AG04450 (cell line): ENCODE measurements at places on chromosomes 7 and 10.

- DNase-seq: no peak
These were observed 79.6 kb upstream of the KAT6B start for GRCh38 chr10:74746813-74747212.

DNA sequence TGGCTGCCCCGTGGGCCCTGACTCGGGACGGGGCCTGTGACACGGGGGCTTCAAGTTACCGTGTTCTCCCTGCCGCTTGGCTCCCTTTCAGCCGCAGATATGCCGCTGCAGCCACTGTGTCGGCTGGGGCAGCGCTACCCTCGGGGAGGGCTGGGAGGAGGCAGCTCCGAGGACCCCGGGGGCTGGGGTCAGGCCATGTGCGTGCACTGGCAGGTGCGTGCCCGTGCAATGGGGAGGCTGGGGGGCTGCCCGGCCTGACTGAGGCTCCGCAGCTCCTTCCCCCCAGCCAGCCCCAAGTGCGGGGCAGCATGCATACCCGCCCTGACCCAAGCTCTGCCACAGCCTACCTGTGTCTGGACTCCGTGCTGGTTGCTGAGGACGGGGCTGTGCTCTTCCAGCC, 29.2 kb downstream of the KNDC1 start:
- DNase-seq: no peak

DNA sequence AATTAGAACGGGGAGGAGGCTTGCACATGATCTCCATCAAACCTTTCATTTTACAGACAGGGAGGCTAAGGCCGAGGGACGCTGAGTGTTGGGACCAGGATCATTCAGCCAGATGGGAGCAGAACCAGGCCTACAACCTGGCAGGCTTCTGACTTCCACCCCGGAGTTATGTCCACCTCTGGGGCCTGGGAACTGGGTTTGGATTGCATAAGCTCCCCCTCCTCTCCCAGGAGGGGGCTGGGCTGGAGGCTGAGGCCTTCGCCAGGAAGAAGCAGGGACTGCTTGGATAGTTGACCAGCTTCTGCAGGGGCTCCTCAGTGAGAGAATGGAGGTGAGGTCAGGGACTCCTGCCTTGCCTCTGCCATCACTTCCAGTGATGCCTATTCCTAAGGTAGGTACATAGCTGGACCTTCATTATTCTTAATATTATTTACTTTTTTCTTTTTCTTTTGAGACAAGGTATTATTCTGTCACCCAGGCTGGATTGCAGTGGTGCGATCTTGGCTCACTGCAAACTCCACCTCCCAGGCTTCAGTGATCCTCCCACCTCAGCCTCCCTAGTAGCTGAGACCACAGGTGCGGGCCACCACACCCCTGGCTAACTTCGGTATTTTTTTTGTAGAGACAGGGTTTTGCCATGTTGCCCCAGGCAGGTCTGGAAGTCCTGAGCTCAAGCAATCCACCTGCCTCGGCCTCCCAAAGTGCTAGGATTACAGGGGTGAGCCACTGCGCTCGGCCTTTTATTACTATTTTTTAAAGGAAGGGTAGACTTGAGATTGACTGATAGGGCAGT, 1.3 kb downstream of the SNX10 start:
- DNase-seq: no peak

GRCh38 chr7:137110091-137110509, 233.4 kb downstream of the PTN start:
- no peak for DNase-seq

DNA sequence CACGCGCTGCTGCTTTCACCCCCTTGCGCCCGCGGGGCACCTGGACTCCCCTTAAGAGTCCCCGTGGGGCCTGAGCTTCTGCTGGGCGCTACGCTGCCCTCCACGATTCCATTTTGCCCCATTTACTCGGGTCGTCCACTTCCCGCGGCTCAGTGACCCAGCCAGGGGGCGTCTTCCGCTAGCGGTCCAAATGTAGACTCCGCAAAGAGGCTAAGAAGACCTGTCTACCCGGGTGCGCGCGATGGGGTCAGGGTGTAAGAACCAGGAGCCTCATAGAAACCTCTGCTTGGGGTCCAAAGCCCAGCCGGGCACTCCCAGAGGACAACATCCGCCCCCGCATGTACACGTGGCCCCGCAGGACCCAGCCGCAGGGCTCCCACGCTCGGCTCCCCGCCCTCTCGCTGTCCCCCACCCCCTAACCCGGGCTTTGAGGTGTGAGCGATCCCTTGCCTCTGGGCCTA, 5.2 kb upstream of the HMX2 start:
- no peak for DNase-seq

- DNase-seq: no peak
These were observed 207.8 kb downstream of the TAX1BP1 start for GRCh38 chr7:27947586-27948278.

DNA sequence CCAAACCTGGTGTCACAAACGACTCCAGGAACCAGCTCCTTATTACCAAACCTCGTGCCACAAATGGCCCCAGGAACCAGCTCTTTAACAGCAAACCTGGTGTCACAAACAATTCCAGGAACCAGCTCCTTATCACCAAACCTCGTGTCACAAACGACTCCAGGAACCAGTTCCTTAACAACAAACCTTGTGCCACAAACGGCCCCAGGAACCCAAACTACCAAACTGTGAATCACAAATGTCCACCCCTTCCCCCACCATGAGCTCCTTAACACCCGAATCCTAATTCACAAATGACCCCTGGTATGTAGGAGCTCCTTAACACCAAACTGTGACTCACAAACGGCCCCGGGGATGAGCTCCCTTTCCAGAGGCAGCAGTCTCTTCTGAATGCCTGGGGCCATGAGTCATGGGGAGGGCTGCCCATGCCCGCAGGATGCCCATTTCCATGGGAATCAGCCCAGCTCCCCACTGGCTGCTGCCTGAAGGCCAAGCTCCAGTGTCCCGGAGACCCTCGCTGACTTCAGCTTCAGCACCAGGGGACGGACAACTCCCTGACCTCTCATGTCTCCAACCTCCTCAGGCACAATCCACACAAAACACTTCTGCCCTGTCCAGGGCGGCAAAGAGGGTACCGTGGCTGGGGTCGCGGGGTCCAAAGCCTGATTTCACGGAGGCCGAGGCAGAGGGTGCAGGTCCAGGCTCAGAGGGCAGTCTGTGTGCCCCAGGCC, 213.1 kb downstream of the ELFN1 start:
- DNase-seq: peak; percentile 16

- DNase-seq: no peak
These were observed 176.2 kb downstream of the GALNT17 start for GRCh38 chr7:71308096-71308495.
